Brain pericyte (primary cell): ENCODE measurements at places on chromosomes 4 and X.

- DNase-seq = no peak
Measured at GRCh38 chr4:72365016-72365415, 204.0 kb downstream of the ADAMTS3 start.

DNA sequence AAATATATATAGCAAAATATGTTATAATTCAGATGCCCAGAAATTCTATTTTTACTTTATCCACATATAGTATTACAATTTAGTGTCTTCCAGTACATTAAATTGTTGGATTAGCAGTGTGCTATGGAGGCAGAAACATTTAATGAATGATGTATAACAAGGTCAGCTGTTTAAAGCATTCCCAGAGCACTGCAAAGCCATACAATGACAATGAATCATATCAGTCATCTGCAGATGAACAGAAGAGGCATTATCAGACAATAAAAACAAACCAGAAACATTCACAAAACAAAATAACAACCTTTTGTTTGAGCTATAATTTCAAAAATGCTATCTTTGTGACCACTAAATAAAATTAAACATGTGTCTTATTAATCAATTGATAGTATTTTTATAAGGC is 524.2 kb downstream of the FAT4 start:
- no peak for DNase-seq

DNA sequence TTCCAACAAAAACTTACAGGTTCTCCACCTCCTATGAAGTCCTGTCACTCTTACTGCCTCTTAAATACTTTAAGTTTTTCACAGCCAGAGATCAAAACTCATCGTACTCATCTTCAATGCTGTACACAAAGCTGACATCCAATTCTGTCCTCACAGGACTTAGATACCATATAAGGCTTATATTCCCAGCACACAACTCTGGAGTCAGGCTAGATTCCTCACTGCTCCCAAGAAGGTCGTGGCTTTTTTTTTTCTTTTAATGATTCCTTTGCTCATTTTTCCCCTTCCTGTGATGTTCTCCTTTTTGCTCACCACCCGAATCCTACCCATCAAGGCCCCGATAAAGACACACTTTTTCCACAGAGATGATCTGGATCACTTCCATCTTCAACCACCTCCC is 914 bp downstream of the TRAPPC2 start:
- no peak for DNase-seq

DNA sequence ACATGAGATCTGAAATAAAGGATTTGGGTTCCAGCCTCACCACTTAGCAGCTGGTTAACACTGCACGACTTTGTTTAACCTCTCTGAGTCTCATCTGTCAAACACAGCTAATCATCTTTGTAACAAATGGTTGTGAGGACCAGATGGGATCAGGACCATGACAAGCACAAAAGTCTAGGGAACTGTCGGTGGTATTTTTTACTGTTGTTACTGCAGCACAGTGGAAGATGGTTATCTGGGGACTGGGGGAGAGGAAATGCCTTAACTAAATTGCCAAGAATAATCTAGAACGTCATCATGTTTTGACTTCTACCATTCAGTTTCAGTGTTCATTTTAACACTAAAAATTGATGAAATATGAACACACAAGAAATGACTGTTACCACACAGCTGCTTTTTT is 99.5 kb downstream of the ADGRA3 start:
- no peak for DNase-seq

DNA sequence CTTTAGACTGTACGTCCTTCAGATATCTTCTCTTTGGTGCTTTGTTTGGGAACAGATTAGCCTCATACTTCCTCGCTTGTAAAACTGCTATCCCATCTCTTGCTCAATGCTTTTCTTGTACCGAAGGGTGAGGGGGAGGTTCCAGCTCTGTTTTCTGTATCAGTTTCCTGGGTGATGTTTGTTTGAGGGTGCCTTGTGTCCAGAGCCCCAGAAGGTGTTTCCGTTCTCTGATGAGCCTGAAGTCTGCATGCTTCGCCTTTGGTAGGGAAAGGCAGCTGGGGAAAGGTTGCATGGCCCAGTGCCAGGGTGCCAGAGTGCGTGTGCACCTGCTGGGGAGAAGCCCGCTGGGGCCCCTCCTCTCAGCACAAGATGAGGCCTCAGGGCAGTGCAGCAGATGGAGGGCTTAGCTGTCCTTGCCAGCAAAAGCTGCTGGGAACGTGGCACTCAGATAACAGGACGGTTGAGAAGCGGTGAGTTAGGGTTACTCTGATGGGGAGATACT is 73.7 kb downstream of the TBL1X start:
- DNase-seq = no peak

- no peak for DNase-seq
Measured at GRCh38 chrX:108157628-108158027, 66.0 kb downstream of the ATG4A start.

DNA sequence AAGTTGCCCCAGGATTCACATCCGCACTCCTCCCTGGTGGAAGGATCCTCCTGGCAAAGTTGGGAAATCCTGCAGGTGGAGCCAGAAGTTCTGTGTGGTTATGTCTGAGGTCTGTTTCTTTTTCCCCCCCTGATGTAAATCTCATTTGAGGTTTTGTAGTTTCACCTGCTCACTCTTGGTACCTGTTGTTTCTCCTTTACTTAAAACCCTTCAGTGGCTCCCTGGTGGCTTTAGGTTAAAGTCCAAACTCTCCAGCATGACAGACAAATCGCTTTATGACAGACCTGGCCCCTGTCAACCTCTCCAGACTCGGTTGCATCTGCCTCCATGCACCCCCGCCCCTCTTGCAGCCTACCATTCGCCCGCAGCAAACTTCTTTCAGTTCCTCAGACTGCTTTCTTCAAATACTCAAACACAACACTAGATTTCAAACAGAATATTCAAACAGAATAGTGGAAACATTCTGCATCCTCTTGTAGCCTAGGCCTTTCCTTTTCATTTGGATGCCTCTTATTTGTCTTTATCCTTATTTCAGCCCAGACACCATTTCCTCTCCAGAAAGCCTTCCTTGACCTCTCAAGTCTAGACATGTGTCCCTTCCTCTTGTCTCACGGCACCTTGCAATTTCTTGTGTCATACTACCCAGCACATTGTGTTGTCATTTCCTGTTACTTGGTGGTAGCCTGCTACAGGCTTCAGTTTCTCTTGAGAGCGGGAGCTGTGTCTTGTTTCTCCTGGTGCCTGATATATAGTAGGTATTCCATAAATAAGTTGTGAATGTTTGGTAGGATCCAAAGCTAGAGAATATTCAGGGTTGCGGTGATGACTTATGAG is 24.8 kb downstream of the IL13RA1 start:
- DNase-seq = no peak

DNA sequence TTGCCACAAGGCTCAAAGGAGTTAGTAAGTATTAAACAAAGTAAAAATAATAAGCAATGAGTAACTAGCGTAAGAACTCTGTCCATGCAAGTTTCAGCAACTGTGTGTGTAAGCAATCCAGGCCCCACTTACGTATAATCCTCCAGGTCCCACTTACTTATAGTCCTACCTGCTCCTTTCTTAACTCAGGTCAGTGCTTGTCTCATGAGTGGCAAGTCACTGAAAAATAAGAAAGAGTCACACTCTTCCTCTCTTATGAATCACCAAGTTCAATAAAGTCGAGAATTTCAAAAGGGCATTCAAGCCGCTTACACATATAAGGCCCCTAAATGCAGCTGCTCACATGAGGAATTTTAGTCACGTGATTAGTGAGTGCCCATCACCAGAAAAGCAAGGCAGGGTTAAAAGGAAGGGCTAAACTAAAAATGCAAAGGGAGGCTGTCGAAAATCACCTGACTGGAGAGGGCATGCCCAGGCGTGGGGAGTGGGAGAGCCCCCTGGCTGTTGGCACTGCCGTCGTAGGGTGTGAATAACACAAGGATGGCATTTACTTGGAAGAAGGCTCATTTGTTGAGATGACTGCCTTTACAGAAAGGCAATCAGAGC is 58.2 kb downstream of the ZNF827 start:
- DNase-seq = no peak

DNA sequence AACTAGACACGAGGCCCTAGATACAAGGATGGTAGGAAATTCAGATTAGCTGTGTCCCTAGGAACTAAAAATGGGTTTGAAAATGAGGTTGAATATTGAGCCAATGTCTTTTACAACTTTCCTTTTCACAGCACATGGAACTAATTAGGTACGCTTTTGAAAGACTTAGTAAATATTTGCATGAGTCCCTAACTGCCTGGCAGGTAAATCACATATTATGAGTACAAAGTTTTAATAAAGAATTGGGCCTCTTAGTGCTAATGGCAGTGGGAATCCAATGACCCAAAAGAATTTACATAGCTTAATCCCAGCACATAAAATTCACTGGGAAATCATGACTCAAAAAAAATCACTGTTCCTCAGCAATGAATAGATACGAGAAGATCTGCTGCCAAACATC is 16.8 kb downstream of the MUC7 start:
- DNase-seq = no peak

DNA sequence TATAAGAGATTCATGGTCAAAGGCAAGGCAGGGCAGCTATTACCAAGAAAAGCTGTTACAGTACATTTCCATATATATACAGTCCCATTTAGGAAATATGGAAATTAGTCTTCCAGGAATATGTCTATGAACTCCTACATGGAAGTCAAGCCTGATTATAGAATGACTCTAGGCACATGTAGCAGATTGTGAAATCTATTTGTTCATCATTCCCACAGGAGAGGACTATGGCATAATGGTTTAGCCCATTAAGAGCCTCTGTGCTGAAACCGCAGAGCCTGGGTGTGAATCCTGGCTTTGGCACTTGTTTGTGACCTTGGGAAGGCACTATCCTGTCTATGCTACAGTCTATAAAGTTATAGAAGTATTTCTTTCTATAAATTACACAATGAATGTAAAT is 764.8 kb downstream of the RAPGEF2 start:
- DNase-seq = no peak

DNA sequence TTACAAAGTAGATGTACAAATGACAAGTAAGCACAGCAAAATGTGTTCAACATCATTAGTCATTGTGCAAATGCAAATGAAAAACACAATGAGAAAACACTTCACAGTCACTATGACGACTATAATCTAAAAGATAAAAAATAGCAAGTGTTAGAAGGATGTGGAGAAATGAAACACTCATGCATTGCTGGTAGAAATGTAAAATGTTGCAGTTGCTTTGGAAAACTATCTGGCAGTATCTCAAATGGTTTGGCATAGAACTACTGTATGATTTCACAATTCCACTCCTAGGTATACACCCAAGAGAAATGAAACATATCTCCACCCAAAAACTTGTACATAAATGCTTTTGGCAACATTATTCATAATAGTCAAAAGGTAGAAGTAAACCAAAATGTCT is 459.7 kb upstream of the TRAM1L1 start:
- no peak for DNase-seq

GRCh38 chr4:123043793-123044425 is 121.5 kb upstream of the NUDT6 start:
- no peak for DNase-seq

DNA sequence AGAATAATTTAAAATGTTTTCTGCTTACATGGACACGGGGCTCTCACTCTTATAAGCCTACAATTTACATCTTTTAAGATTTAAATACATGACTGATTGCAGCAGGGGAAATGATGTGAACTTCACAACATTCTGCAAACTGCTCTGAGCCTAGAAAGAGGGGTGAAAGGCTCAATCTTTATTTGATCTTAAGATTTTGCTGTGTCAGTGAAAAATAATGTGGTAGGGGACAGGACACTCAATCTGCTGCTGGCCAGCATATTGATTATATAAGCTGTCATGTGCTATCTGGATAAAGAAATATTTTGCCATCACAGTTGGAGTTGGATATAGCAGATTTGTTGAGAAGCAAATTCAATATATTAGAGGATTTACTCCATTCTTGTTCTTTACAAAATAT is 2210.5 kb downstream of the PCDH7 start:
- no peak for DNase-seq

GRCh38 chr4:113153529-113154101 is 104.2 kb downstream of the ANK2 start:
- DNase-seq = no peak

- no peak for DNase-seq
Measured at GRCh38 chr4:85967872-85968271, 392.0 kb downstream of the MAPK10 start.
